Hair follicular keratinocyte (primary cell): ENCODE measurements at places on chromosomes 7 and 10. TPM values are rescaled to one million over a fixed set of nuclear protein-coding genes. Genes with fewer than 3 reads are reported as not detected.

Gene ADARB2
- not detected in 2 replicates for total RNA-seq

Gene NEUROD6
- not detected in 2 replicates for total RNA-seq

Gene PNLIPRP2
- not detected in 2 replicates for total RNA-seq

Gene FAM3C
- total RNA-seq: 45.6 and 49.4 TPM in 2 replicates

Gene SLC35B4
- 7.0 and 9.4 TPM in 2 replicates for total RNA-seq
